ENCODE measurements at places on chromosomes 3 and 15.

DNA sequence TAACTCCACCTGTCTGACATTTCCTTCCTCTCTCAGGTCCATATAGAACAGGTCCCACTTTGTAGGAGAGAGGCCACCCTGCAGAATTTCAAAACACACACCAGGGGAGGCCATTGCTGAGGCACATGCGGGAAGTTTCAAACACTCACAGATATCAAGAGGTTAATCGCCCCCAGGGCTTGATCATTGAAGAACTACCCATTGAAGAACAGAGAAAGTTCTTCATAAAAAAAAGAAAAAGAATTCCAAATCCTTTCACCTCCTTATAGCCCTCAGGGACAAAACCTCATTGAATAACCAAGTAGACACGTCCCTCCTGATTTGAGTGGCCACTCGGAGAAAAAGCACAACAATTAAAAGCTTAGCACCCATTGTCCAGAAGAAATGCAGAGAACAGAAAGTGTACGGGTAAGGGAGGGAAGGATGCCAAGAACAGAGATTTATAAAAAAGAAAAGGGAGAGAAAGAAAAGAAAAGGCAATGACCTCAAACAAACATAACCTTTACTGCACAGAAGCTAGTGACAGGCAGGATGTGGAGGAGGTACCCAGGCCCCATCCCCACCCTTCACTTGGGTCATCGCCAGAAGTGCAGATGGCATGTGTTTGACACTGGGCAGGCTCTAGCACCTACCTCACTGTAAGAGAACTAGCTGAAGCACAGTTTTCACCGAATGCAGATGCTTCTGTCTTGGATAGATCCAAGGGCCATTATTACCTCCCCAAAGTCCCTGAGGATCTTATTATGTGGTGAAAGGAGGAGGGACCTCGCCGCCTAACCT is 112.3 kb upstream of the HES1 start:
- no peak for DNase-seq

- DNase-seq: no peak
Observed at GRCh38 chr3:178718995-178719635, 182.9 kb downstream of the KCNMB2 start.

GRCh38 chr3:165854696-165855095 is 17.5 kb upstream of the BCHE start:
- no peak for DNase-seq

GRCh38 chr3:187257471-187257870 is 34.1 kb downstream of the MASP1 start:
- no peak for DNase-seq

- no peak for DNase-seq
Observed at GRCh38 chr3:46186471-46187340, 21.4 kb downstream of the CCR1 start.

- no peak for DNase-seq
Observed at GRCh38 chr3:139517321-139518065, 22.0 kb downstream of the RBP1 start.

DNA sequence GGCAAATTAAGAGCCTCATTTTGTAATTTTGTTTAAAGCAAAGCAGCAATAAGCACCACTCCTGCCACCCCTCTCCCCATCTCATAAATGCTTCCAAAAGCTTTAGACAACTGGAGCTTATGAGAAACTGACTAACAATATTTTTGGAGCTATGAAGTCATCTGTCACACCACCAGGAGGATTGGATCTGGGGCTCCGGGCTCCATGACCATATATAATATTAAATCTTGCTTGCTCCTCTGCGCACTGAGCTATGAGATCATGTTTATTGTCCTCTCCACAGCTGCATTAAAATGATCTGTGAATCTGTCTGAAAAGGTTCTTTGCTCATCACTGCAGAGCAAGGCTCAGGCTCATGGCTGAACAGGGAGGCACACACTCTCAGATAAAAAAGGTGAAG is 323.7 kb downstream of the ZNF621 start:
- no peak for DNase-seq

GRCh38 chr3:115284980-115285379 is 137.9 kb upstream of the ZBTB20 start:
- no peak for DNase-seq

DNA sequence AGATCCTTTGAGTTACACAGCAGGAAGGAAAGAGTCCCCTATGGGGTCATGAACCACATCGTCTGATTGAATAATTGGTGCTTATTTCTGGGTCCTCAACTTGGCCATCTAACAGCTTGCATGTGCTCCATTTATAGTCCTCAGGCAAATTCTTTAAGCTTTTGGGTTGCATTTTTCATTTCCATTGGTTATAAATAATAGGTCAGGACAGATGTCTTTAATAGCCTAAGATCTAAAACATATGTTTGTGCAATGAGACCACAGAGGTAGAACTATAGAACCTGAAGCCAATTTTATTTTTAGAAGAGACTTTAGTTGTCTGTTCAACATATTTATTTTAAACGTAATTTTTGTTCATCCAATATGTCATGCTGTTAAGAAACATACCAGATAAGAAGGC is 43.2 kb downstream of the CD200R1L start:
- DNase-seq: no peak

GRCh38 chr3:58989163-58989562 is 60.7 kb downstream of the CFAP20DC start:
- DNase-seq: no peak

DNA sequence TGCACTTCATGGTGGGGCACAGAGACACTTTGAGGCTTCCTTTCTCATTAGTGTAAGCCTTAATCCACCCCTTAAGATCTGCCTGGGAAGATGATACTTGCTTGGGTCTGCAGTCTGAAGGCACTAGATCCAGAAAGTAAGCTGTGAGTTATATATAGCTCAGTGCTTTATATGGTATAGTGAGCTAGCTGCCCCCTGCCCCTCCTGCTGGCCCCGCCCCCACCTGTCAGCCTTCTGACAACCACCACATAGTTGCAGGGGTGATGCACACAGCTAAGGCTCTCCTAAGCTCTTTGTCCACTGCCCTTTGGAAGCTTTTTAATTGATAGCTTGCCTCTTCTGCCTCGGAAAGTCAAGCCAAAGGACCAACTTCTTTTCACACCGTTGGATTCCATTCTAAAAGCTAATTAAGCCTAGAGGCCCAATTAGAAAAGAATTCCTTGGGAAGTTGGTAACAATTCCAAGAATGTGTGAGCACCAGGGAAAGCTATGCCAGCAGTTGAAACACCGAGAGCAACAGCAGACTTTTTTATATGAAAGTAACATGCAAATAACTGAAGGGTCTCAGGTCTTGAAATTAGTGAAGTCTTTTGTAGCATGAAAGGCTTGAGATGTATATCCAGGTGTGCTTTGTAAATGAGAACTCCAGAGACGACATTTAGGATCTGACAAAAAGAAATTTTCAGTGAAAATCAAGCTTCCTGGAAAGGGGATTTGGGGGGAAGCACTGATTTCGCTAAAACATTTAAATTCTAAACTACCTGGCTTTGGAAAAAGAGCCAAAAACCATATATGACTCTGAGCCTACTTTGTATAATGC is 2.3 kb downstream of the TPM1 start:
- no peak for DNase-seq

- no peak for DNase-seq
Observed at GRCh38 chr3:44920081-44920480, 45.7 kb downstream of the TGM4 start.

DNA sequence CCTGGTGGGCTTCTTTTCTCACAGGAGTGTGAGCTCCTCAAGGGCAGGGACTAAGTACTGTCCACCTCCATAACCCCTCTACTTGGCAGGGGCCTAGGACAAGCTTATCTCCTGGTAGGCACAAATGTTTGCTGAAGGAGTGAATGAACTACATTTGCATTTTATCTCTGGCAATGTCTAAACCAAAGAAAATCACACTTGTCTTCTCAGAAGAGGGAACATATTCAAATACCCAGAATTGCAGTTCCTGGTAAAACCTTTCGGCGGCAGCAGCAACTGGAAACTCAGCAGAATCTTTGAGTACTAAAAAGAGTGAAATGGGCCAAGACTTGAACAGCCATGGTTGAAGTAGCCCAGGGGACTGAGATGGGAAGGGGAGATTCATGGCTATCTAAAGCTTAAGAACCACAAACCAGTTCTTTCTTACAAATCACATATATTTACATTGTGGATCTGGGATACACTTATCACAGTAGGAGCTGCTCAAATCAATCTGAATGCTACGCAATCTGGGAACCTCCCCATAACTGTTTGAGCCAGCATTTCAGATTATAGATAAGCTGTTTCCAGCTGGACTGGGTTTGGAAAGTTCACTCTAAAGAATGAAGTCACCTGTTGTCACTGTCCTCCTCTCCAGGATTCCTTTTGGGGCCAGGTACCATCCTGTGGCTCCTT is 18.7 kb upstream of the PTPN9 start:
- DNase-seq: no peak

DNA sequence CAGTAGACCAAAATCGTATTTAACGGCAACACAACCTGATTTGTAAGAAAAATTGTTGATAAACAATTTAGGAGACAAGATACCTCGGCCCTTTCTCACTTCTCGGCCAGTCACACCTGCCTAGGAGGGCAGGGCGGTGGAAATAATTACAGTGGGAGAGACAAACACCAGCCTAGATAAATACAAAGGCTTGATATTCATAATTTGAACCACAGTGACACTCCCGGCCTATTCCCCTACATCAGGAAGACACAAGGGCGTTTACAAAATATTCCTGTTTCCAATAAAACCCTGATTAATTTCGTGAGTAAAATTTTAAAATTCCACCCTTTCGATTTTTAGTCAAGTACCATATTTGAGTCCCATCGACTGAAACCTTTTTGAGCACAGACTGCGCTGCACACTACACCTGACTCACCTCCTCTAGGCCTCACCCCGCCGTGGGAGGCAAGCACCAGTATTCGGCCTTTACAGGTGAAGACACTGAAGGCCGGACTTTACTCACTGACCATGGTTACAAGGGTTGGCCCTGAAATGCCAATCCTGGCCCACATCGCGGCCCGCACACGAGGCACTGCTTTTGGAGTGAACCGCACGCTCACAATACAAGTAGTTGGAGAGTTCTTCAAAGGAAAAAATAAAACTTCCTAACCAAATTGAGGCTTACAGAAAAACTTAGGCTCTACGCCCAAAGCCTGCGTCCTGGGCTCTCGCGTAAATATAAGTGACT is 794 bp downstream of the ARPP19 start:
- peak; percentile 56 for DNase-seq

DNA sequence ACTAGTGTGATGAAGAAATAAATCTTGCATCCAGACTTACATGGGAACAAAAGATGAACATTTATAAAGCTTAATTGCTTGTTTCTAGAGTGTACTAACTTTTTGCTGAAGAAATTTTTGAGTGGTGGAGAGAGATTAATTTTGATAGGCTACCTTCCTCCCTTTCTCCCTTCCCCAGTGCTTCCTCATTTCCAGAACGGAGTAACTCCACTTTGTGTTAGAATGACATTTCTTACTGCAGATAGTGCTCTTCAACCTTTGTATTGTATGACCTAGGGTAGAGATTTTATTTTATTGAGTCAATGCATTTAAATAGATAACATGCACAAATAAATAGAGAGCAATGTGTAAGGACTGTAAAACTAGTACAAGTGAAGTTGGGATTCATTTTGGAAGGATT is 1.9 kb downstream of the ATP1B3 start:
- no peak for DNase-seq

GRCh38 chr3:31533169-31534064 is 692 bp downstream of the STT3B start:
- DNase-seq: peak; percentile 21

GRCh38 chr3:123802007-123802625 is 82.0 kb downstream of the MYLK start:
- no peak for DNase-seq

GRCh38 chr3:37906734-37907282 is 45.1 kb downstream of the CTDSPL start:
- DNase-seq: no peak

DNA sequence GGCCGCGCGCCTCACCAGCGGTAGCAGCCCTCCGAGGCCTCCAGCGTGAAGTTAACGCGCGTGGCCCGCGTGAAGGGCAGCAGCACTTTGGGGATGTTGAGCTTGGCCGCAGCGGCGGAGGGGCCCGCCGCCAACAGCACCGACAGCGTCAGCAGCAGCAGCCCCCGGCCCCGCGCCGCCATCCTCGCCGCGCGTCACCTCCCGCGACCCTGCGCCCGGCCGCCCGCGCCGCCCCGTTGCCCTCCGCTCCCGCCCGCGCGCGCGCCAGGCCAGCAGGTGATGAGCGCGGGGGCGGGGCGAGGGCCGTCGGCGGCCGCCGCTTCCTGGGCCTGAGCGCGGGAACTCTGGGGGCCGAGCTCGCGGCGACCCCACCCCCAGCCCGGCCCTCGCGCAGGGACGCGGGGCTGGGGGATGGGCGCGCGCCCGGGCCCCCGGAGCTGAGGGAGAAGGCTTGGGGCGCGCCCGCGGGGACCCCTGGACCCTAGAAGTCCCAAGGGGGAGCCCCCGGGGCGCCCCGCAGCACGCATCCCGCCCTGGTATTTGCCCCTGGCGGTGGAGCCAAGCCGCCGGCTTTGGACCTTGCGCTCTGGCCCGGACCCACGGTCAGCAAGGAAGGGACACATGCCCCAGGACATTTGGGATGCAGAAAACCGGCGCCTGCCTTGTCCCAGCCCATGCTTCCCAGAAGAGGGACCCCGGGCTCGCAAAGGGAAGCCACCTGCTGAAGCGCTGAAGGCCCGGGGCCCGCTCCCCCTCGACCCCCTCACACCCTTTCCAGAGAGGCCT is at the start of gene NUP210:
Gene NUP210, minus strand, starts transcription at position 278 of the 786 bp plus-strand sequence. Its CDS starts 96 bp downstream, at position 182.
- no peak for DNase-seq

DNA sequence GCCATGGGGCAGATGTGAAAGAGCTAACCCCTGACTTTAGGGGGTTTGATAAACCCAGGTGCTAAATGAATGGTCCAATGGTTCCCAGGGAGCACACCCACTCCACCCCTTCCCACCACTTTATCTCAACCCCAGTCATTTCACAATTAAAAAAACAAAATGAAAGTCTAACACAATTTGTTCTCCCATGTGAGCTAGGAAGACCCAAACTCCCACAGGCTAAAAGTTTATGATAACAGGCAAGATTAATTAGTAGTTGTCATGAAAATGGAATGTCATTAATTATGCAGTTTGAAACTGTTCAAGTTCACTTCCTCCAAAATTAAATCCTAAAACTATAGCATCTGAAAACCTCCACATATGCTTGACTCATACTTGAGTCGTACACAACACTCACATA is 63.3 kb upstream of the TPM1 start:
- no peak for DNase-seq

DNA sequence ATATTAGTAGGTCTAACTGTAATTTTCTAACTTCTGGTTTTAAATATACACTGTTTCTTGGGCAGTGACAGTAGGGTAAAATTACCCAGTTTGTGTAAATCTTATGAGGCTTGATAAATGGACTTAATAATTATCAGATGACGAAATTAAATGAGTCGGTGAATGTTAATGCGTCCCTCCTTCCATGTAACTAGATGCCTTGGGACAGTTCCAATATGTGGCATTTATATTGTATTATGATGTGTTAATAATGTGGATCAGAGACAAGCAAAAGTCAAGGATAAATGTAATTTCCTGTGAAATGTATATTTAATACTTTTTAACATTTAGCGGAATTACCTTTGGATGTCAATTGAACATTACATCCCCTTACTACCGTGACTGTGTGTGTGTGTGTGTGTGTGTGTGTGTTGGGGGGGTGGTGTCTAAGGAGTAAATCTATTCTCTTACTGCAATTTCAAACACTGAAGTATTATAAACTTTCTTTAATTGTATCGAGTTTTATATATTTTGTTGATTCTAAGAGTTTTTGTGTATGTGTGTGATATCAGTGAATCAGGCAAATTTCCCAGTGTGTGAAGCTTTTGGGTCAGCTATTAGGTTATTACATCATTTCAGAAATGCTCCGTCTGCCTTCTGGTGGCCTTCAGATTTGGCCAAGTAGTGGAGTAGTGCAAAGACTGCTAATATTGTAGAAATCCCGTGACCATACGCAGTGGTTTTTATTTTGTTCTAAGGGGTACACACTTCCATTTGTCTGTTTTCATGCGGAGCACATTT is 50.1 kb downstream of the CNTN4 start:
- no peak for DNase-seq

GRCh38 chr3:153397794-153398193 is 235.8 kb downstream of the RAP2B start:
- DNase-seq: no peak
